ENCODE measurements at places on chromosomes 11 and 22.

DNA sequence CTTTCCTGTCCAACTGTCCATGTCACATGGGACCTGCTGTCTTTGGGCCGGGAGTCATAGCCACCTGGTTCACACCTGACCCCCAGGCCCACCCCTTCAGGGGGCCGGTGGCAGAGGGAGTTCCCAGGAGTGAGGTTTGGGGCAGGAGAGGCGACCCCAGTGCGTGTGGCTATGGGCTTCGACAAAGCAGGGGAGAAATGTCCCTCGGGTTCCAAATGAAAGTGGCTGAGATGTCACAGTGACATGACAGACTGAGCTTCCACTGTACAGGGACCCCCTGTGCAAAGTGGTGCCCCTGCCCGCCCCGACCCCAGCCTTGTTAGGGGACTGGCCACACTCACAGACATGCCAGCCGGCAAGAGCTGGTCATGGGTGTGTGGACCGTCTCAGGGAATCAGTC is 1297.0 kb downstream of the BRD1 start:
- ATAC-seq = no peak

GRCh38 chr11:111911563-111912401 is at the start of gene CRYAB:
TSS of gene CRYAB (minus strand) at chr11:111911770. CDS start at chr11:111911724, 46 bp downstream.
- peak; percentile 91 for ATAC-seq

- ATAC-seq = no peak
Measured at GRCh38 chr11:64347193-64347867, 7.3 kb downstream of the CCDC88B start.

- ATAC-seq = no peak
Measured at GRCh38 chr11:69489746-69490365, 8.4 kb downstream of the LINC01488 start.

DNA sequence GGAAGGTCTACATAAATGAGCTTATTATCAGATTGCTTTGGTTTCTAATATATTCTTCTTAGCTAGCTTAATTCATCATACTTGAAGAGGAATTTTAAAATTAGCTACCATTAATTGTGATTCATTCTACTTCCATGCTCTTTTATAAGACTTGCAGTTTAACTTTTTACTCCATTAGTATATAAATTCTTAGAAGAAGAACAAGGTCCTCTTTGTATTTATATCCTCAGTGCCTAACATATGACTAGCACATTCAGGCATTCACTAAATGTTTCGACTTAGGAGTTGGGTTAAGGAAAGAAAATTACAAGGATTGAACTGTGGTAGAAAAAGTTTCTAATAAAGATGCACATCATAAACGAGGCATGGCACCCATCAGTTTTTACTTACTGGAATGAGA is 1135.5 kb downstream of the JRKL start:
- no peak for ATAC-seq

GRCh38 chr22:18078329-18079041 is 695 bp downstream of the PEX26 start:
- ATAC-seq = peak; percentile 22

DNA sequence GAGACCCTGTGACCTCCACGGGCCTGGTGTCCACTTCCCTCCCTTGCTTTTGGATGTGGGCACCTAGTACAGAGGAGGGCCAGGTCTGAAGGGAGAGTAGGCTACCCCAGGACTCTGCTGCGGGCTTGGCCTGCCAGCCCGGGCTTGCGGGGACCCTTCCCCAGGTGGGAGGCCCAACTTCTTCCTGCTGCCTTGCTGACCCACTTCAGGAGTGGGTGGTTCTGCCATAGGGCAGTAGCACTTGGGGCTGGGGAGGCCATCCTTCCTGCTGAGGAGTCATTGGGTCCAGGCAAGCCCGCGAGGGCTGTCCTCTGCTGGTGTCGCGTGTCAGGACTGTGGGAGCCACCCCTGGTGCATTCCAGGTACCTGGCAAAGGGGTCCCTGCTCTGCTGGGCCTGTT is 1250.0 kb downstream of the BRD1 start:
- ATAC-seq = no peak

GRCh38 chr11:134847083-134847715 is 435.2 kb upstream of the B3GAT1 start:
- ATAC-seq = no peak

- ATAC-seq = peak; percentile 88
Measured at GRCh38 chr11:134538742-134539141, 126.7 kb upstream of the B3GAT1 start.

GRCh38 chr11:64357446-64357845 is 1.5 kb upstream of the RPS6KA4 start:
- no peak for ATAC-seq

- no peak for ATAC-seq
Measured at GRCh38 chr22:37578002-37578401, 1.9 kb downstream of the LGALS2 start.

DNA sequence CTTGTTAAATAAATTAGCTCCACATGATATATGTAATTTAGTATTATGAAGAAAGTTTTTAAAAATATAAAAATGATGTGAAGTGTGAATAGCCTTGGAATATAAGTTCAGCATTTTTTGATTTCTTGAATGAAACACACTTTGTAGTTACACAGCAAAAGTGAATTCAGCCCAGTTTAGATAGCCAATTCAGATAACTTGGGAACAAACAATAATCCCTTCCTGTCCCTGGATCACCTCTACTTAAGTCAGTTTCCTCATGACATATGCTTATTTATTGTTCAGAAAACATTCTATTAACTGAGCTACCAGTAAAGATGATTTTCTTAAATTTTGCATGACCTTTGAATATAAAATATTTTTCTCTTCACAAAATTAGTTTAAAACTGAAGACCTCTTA is 107.4 kb downstream of the PGR start:
- ATAC-seq = no peak

- ATAC-seq = no peak
Measured at GRCh38 chr11:27614092-27614491, 86.2 kb downstream of the BDNF start.

- ATAC-seq = no peak
Measured at GRCh38 chr22:49097966-49098365, 729.7 kb downstream of the BRD1 start.

DNA sequence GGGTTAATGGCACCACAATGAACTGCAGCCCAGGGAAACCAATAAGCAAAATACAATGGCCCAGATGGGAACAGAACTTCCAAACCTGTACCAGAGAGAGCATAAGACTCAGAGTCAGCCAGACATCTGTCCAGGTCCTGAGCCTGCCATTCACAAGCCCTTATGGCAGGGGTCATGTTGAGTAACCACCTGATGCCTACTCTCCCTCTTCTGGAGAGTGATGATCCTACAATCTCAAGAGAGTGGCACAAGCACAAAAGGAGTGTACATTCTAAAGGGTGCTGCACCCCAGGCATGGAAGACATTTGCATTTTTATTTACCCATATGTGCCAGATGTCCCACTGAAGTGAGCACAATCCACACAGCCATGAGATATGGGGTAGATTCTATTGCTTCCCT is 10.6 kb downstream of the TENM4 start:
- no peak for ATAC-seq

- no peak for ATAC-seq
Measured at GRCh38 chr22:17191163-17191784, 28.0 kb downstream of the ADA2 start.

Data from motor neuron (in vitro differentiated cells).